ENCODE measurements at places on chromosomes 2 and 18.

DNA sequence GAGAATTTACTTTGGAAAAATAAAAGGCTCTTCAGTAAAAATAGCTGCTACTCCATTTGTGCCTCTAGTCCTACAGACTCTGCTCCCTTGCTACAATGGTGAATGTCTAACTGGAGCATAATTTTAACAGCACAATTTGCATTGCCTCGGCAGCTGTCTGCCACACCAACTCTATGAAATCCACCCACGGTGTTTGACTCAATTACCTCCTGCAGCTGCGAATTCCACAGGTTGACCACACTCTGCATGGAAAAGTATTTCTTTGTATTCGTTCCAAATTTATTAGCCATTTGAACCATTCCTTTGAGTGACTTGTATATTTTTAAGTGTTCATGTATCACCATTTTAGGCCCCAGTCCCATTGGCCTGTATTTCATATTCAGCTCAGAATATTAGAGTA is 182.1 kb upstream of the CCDC68 start:
- DNase-seq = no peak

DNA sequence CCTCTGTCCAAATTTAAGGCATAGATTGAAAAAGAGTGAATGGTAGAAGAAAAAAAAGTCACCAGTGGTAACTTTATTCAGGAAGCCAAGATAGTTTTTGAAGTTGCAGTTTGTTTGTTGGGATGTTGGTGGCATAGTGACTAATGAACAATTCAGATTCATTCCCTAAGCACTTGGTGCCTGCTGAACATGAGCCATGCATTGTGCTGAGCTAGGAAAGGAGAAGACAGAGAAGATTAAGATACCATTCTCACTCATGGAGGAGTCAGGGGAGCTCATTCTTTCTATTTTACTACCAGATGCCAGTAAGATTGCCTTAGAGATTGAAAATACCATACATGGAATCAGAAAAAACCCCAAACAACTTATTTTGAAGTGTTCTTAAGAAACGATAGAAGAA is 25.1 kb downstream of the MEIS1 start:
- DNase-seq = no peak

DNA sequence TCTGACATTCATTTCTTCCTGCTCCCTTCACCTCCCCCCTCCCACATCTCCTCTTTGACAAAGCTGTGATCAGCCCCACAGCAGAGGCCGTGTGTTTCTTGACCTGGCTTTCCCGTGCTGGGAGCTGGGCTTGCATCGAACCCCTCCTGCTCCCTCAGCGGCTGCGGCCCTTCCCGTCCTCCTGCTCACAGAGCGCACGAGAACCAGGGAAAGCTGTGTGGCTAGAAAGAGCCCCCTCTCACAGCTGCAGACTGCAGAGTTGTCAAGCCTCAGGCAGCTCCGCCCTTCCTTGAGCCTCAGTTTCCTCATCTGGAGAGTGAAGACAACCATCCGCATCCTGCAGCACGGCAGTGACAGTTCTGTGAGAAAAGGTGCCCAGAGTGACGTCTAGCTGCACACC is 65.7 kb upstream of the GLI2 start:
- no peak for DNase-seq

DNA sequence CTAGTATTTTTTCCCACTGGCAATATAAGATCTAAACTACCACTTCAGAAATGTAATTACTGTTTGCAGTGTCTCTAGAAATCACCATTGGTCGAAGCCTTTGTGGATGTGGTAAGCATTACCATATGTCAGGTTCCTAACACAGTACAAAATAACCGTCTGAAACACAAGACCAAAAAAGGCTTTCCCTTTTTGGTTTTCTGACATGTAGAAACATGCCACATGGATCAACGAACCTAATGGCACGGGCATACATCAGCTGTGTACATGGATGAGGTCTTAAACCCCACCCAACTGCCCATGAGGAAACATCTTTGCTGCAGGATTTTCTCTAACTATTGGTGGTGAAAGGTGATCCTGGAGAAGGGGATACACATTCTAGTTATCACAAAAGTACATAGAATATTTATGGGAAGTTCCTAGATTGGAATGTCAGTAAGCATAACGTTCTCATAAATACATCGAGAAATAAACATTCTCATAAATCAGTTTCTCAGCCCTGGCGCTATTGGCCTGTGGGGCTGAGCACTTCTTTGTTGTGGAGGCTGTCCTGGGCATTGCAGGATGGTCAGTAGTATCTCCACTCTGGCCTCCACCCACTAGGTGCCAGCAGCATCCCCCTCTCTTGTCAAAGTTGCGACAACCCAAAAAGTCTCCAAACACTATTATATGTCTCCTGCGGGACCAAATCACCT is 9.0 kb downstream of the VIT start:
- DNase-seq = no peak

GRCh38 chr2:16686641-16687040 is 21.0 kb upstream of the CYRIA start:
- DNase-seq = no peak

- DNase-seq = peak; percentile 49
These were observed 322.9 kb upstream of the KCNJ3 start for GRCh38 chr2:154375579-154375931.

DNA sequence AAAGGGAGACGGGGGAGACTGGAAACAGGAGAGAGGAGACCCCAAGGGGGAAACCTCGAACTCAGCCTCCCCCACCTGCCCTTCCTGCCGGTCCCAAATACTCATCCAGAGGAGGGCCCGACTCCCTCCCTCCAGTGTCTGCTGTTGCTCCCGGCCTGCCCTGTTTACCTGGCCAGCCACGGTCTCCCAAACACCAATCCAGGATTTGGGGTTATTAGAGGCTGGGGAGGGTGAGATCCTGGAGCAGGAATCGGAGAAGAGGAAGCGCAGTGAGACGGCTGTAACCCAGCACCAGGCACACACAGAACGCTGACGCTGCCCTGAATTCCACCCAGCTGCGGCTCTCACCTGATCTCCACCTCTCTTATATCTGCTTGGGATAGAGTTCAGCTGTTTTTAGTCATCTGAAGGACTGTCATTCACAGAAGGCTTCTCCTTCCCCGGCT is 213.0 kb downstream of the TNS1 start:
- no peak for DNase-seq

DNA sequence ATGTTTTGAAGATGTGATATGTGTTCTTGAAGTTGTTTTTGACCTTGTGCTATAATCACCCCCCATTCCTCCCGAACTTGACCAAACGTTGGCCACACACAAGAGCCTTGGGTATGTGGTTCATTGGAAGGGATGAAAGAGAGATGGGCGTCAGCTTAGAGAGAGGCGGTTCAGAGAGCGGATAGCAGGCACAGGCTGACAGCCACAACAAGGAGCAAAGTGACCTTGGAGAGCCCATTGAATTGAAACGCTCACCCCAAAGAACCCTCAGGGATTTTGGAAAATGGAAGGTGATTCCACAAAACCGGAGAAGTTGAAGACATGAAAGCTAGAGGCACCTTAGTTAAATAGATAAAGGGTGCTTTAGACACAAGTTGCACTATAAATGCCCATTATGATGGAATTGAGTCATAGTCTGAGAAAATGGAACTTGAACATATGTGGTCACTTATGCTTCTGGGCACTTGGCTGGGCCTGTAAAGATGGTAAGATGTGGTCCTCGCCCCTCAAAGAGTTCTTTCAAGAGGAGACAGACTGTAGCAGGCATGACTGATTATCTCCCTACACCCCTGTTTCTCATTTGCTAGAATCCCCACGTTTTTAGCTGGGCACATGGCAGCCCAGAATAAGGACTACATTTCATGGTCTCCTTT is 188.5 kb upstream of the HAAO start:
- DNase-seq = no peak

DNA sequence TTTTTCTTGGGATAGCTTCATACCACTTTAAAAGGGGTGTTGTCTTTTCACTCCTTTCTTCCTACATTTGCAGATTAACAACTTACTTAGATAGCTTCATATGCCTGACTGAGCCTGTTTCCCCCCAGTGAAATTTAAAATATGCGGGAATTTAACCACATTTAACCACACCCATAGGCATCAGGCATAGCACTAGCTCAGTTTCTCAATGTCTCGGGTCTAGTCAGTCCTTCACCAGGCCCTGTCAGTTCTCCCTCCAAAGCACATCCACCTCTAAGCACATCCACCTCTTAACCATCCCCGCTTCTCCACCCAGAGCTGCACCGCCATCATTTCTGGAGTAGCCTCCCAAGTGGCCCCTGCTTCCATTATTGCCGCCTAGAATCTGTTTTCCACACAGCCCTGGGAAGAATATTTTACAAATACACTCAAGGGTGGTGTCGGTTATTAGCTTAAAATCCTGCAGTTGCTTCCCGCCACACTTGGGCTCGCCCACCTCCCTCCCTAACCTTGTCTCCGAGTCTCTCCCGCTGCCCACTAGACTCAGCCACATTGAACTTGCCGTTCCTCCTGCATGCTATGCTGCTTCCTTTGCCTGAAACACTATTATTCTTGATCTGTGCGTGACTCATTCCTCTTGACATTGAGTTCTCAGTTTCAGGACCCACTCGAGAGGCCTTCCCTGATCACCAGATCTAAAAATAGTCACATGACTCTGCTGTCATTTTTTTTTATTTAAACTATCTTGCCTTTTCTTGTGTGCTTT is 68.3 kb downstream of the SPTBN1 start:
- peak; percentile 74 for DNase-seq

DNA sequence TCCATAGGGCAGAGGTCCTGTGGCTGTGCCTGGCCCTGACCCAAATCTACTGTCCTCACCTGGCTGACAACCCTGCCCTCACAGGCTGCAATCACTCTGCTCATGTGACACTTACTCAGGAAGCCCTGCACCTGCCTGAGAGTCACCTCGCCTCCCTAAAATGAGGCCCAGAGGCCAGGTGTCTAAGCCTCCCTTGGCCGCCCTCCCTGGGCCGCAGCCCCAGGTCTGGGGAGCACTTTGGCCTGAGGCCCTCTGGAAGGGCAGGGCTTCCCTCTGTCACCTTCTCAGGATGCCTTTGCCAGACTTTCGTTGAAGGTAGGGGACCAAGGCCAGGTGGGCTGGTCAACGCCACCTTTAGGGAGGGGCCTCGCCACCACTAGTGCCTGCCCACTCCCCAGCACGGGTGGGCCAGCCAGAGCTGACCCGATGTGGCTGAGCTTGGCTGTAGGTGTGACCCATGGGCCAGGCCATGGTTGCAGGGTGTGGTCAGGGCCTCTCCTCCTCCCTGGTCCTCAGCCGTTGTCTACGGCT is 6.1 kb upstream of the GPC1 start:
- DNase-seq = no peak

- peak; percentile 97 for DNase-seq
These were observed 3.3 kb upstream of the SPRED2 start for GRCh38 chr2:65435625-65436168.

DNA sequence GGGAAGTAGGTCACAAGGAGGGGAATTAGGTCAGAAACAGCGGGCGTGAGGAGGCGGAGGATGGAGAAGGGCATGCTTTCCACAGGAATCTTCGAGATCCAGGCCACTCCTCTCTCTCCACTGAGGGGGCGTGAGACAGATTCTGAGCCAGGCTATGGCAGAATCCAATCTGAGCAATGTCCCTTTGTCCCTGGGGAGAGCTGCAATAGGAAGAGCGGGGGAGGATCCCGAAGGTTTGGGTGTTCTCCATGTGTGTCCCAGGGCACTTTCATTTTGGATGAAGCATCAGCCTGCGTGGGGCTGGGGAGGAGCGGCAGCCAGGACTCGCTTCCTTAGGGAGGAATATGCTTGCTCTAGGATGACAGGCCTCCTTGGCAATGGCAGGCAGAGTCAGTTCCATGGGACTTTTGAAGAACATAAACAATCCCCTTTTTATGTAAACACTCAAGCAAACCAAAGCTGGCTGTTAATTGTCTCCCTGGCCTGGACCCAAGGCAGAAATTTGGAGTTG is 84.0 kb downstream of the LIPG start:
- peak; percentile 82 for DNase-seq

- DNase-seq = no peak
These were observed 25.5 kb downstream of the PLEK start for GRCh38 chr2:68390586-68390985.

GRCh38 chr18:59085797-59086196 is 53.9 kb upstream of the SEC11C start:
- DNase-seq = peak; percentile 71

DNA sequence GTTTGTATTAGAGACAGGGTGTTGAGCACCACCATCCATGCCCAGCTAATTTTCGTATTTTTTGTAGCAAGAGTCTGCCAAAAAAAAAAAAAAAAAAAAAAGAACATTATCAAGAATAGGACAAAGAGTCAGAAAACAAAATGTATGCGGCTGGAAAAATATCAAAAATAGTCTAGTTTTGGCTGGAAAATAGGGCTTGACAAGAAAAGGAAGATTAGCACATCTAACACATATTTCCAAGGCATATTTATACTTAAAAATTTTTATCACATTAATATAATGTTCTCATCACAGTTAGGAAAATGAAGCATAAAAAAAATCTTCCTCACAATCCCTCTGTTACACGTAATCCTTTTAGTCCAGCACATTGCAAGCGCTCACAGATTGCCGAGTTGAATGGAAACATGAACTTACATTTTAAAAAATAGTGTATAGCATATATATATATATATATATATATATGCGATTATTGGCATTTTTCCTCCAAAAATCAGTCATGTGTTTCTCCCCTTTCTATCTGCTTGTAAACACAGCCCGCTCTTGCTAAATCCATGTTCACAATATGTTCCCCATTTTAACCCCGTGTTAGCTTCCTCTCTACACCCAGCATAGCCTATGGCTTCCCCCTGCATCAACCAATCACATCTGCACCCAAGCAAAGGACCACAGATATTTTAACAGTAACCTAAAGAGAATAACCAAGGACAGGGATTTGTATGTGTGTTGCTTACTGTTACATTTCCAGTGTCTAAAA is 183.0 kb downstream of the AFF3 start:
- no peak for DNase-seq

DNA sequence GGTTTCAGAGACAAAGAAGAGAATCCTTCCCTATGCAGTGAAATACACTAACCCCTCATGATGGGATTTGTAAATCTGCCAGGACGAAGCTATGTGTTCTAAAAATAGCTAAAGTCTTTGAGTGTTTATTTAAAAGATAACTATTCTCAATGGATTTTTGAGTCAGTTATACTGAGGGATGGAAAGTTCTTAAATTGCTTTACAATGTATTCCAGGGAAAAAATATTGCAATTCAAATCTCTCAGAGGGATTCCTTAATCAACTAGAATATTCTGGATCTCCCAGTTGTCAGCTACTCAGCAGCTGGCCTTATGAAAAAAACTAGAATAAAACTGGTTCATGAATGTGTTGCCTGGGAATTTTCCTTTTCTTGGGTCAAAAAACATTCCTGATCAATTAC is 312.4 kb downstream of the PLCL1 start:
- no peak for DNase-seq

- DNase-seq = no peak
These were observed 385.4 kb upstream of the NXPH2 start for GRCh38 chr2:139165601-139166000.

GRCh38 chr2:101753720-101754490 is 56.4 kb downstream of the MAP4K4 start:
- DNase-seq = no peak

DNA sequence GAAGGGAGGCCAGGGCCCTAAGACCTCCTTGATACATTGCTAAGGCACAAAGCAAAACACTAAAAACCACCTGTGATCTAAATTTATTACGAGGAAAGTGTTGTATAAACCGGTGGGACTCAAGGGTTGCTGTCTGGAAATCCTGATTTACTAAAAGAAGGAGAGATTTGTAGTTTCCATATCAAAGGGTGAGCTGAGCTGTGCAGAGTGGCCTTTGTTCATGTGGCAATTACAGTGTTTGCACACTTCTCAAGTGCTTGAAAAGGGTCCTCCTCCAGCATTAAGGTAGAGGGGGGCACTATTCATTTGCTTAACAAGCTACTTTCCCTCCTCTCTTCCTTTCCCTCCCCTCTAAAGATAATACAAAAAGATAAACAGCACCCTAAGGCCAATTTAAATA is 30.5 kb upstream of the ITGA4 start:
- DNase-seq = no peak
